ENCODE measurements at places on chromosomes 4 and X.

DNA sequence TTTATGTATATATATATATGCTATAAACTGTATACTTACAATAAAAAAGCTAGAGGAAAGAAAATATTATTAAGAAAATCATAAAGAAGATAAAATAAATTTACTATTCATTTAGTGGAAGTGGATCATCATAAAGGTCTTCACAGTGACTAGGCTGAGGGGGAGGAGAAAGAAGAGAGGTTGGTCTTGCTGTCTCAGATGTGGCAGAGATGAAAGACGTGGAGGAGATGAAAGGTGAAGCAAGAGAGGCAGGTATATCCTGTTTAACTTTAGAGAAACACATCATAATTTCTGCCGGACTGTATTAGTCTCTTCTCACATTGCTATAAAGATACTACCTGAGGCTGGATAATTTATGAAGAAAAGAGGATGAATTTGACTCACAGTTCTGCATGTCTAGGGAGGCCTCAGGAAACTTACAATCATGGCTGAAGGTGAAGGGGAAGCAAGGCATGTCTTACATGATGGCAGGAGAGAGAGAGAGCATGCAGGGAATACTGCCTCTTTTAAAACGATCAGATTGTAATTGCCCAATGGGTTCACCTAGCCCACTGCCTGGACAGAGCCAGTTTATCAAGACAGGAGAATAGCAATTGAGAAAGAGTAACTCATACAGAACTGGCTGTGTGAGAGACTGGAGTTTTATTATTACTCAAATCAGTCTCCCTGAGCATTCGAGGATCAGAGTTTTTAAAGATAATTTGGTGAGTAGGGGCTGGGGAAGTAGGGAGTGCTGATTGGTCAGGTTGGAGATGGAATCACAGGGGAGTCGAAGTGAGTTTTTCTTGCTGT, 22.1 kb upstream of the RRAGB start:
- H3K36me3 ChIP-seq: no peaks in the 10 kb centered on the region
- H3K4me1 ChIP-seq: no peaks in the 10 kb centered on the region
- H3K27me3 ChIP-seq: no peaks in the 10 kb centered on the region
- no peak overlapping the region for H3K27ac ChIP-seq

- H3K27ac ChIP-seq: no peak overlapping the region
- H3K4me3 ChIP-seq: no peak overlapping the region
- H3K27me3 ChIP-seq: no peaks in the 10 kb centered on the region
Observed at GRCh38 chr4:135949931-135950330, 1582.4 kb downstream of the PCDH18 start.

- H3K4me1 ChIP-seq: no peaks in the 10 kb centered on the region
- no peak for DNase-seq
- no peaks in the 10 kb centered on the region for H3K36me3 ChIP-seq
- no peaks in the 10 kb centered on the region for H3K27me3 ChIP-seq
- H3K27ac ChIP-seq: no peak overlapping the region
- H3K4me3 ChIP-seq: no peak overlapping the region
Observed at GRCh38 chr4:138859254-138859653, 156.3 kb upstream of the NOCT start.

GRCh38 chr4:70801265-70801809, 38.4 kb downstream of the GRSF1 start:
- no peaks in the 10 kb centered on the region for H3K4me1 ChIP-seq
- H3K36me3 ChIP-seq: peaks cover 44% of the 10 kb centered on the region
- H3K27me3 ChIP-seq: no peaks in the 10 kb centered on the region
- H3K4me3 ChIP-seq: no peak overlapping the region
- no peak overlapping the region for H3K27ac ChIP-seq

GRCh38 chr4:72858328-72858727, 211.2 kb downstream of the COX18 start:
- H3K4me3 ChIP-seq: no peak overlapping the region
- no peak overlapping the region for H3K27ac ChIP-seq
- DNase-seq: no peak
- no peaks in the 10 kb centered on the region for H3K4me1 ChIP-seq

DNA sequence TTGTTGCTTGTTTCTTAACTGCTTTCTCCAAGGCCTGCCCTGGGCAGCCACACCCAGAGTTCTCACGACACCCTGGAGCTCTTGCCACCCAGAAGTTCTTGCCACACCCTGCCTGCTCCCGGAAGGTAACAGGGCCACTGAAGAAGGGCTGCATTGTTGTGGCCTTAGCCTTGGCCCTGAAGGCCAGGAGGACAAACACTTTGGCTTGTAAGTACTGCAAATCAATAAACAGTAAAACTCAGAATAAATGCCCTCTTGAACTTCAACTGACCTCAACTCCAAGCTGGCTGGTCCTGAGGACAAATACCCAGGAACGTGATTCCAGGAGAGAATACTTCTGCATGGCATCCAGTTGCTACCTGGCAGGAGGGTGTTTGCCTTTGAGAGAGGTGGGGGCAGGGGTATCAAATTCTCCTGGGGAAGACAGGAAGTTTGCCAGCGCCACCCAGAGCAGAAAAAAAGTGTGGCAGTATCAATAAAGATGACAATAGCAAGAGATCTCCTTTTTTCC, 54.1 kb downstream of the TLR10 start:
- no peak overlapping the region for H3K4me3 ChIP-seq
- no peaks in the 10 kb centered on the region for H3K36me3 ChIP-seq
- H3K4me1 ChIP-seq: no peaks in the 10 kb centered on the region
- no peak overlapping the region for H3K27ac ChIP-seq
